Lower leg skin (tissue), 4 donors: ENCODE measurements at places on chromosomes 2 and 18. TPM values are rescaled to one million over a fixed set of nuclear protein-coding genes. Genes with fewer than 3 reads are reported as not detected.

The AFF3 gene
- 7.3 TPM for total RNA-seq

The DNAH7 gene
- total RNA-seq = 0.08 TPM

DNA sequence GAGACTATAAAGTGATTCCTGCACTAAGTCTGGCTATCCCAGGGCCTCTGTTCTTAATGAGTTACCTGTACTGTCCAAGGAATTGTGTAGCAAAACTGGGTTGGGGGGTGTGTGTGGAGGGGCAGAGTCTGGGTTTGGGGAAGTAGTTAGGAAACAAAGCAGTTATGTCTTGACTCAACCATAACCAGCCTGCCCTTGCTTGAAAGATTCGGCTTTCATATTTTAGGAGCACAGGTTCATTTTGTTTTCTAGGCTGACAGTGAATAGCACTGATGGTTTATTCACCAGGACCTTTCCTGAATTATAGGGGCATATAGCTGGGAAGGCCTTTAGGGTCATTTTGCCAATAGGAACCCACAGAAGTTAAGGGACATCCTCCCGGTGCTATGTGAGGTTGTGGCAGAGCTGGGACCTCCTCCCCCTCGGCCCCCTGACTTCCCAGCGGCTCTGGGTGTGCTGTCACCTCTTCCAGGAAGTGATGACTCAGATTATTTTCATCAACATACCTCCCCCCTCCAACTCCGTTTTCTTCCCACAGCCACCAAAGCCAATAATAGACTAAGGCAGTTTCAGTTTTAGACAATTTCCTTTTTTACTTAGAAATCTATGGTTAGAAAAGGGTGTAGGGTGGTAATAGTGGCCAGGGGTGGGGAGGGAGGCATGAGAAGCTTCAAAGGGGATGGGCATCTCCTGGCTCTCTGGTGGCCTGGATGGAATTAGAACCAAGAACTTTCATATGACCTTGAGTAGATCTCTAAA is 44.8 kb downstream of the SETBP1 start:
- no peak for DNase-seq

DNA sequence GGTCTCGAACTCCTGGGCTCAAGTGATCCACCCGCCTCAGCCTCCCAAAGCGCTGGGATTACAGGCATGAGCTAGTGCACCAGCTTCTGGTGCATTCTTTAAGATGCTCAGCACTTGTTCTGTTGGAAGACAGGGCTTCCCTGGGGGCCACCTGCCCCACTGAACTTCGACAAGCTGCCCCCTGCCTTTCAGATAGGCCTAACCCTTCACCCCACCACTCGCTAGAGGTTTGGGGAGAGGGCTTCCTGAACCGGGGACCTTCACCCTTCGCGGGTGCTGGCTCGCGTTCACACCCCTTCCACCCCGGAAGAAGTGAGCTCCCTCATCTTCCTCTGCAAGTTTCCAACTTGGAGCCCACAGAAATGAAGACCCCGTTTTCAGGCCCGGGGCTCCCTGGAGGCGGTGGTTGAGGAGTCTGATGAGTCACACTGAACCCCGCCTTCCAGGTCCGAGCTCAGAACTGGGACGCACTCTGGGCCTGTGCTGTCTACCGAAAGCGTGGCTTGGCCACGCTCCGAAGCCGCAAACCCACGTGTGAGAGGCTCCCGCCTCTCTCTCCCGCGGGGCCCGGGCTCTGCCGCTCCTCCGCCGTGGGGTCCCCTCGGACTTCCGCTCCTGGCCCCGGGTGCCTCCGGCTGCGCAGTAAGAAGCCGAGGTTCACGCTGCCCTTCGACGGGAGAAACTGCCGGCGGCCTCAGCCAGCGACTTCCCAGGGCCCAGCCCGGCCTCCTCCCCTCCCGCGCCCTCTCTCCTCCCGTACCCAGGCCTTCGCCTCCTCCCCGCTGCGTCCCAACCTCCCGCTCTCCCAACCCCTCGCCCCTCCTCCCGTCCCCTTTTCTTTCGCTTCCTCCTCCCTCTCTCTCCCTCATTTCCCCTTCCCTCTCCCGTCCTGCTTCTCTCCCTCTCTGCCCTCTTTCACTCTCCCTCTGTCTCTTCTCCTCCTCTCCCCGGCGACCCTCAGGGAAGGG is 47.5 kb upstream of the SP3 start:
- peak; percentile 96 for DNase-seq

- no peak for DNase-seq
Observed at GRCh38 chr2:5915881-5916310, 223.7 kb downstream of the SOX11 start.

DNA sequence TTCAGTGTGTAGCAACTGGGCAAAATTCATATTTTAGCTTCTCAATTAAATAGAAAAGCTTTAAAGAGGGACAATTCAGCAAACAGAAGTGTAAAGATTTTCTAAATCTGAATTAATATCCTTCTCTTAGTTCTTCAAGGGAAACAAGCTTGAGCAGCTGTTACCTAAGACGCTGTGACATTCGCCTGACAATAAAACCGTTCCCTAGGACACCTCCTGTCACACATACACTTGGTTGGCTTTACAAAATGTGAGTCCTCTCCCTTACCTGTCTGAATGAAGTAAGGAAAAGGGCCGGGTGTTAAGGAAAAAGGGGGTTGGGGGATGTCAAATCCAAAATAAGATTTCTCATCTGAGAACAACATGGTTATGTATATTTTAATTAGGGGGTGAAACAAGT is 2.1 kb downstream of the SERTAD2 start:
- no peak for DNase-seq

GRCh38 chr2:218658671-218659257 is 659 bp downstream of the ZNF142 start:
- no peak for DNase-seq
